ENCODE measurements at places on chromosomes 1 and 21.
A peak's percentile ranks its signal among the peaks of the same experiment; 100 is the strongest.

- no peak for DNase-seq
These were observed 122.8 kb downstream of the CRB1 start for GRCh38 chr1:197390856-197391255.

DNA sequence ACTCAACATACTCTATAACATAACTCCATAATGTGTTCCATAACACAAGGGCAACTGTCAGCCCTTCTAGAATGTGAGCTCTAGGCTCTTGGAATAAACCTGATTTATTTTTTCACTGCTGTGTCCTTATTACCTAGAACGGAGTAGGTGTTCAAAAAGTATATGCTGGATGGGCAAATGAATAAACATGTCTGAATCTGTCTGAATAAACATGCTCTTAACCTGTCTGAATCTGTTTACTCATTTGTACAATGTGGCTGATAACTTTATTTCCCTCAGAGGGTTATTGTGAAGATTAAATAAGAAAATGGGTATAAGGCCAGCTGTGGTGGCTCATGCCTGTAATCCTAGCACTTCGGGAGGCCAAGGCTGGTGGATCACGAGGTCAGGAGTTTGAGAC lies 42.3 kb downstream of the AZIN2 start:
- no peak for DNase-seq

DNA sequence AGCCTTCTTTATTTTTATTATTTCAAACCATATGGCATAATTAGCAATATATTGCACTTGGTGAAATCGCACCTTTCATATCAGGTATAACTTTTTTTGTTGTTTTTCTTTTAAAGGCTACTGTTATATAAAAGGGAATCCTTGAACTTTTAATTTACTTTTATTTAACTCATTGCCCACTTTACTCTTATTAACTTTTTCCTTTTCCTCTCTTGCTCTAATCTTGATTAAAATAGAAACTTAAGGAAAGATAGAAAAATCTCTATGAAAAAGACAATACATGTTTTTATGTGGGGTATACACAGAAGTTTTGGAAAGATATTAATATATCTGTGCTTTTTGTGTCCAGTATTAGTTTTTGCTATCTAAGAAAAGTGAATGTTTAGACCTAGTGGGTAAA lies 805.8 kb downstream of the USP25 start:
- no peak for DNase-seq

DNA sequence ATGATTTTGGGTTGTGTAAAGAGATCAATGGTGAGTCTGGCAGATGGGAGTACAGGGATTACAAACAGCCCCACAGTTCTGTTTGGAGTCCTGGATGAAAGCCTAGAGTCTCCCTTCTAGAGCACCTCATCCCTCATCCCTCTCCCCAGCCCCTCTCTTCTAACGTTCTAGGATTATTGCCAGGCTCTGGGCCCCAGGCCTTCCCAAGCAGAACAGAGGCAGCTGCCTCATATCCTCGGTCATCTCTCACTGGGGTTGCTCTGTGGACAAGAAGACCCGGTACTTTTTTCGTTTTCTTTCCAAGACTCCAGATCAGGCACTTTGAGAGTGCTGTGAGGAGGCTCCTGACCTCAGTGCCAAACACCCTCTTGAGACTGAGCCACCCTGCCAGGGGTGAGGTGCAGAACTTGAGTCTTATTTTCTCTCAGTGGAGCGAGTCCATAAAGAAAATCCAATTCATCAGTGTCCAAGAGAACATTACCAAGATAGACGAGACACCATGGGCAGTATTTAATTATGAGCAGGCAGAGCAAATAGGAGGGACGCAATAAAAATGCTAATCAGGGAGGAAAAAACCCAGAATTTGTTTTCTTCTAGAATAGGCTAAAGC lies 17.1 kb upstream of the KCND3 start:
- no peak for DNase-seq

GRCh38 chr1:236159704-236160539 lies 17.6 kb downstream of the GPR137B start:
- no peak for DNase-seq

- no peak for DNase-seq
These were observed 2.4 kb upstream of the SIM2 start for GRCh38 chr21:36696390-36697059.

GRCh38 chr1:26833432-26834405 lies 7.2 kb downstream of the ZDHHC18 start:
- no peak for DNase-seq

DNA sequence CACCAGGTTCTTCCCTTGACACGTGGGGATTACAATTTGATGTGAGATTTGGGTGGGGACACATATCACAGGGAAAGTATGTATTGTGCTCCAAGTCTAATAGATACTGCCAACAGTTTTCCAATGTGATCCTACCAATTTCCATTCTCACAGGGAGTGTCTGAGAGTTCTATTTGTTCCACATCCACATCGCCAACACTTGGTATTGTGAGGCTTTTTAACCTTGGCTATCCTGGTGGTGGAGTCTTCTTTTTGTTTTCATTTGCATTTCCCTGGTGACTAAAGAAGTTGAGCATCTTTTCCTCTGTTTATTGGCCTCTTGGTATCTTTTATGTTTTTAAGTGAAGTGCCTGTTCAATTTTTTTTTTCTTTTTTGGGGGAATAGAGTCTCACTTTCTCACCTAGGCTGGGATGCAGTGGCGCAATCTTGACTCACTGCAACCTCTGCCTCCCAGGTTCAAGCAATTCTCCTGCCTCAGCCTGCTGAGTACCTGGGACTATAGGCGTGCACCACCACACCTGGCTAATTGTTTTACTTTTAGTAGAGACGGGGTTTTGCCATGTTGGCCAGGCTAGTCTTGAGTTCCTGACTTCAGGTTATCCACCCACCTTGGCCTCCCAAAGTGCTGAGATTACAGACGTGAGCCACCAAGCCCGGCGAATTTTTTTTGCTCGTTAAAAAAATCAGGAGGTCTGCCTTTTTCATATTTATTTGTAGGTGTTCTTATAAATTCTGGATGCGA lies 15.9 kb upstream of the PADI1 start:
- DNase-seq = no peak

DNA sequence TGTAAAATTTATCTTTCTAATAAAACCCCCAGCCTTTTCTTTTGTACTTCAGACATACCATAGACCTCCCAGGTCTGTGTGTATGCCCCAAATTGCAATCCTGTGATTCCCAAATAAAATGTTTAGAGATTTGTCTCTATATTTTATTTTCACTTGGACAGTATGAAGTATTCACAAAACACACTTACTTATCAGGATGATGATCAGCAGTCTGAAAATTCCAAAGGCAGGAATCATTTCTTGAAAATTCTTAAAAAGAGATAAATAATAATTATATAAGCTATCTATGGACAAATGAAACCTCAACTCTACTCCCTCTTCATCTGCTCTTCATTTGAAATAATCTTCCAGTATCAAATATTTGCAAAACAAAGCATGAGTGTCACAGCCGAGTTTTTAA lies 11.6 kb upstream of the GJA9 start:
- DNase-seq = no peak

DNA sequence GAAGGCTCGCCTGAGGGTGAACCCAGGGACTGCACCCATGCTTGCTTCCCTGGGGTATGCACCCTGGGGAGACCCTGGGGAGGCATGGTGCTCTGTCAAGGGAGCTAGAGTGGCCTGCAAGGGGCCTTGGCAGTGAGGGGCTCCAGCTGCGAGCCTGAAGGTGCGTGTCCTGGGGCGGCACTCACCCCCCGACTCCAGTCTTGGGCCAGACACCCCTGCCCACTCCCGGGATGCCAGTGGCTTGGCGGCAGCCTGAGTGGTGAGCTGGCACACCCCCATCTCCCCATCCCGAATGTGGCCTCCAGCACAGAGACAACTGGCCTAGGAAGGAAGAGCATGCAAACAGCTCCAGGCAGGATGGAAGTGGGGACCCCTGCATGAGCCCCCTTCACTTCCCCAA lies 2.6 kb downstream of the SUMO3 start:
- no peak for DNase-seq

- DNase-seq = no peak
These were observed 40.1 kb downstream of the S100A10 start for GRCh38 chr1:151953409-151954094.

- DNase-seq = no peak
These were observed 27.3 kb downstream of the F11R start for GRCh38 chr1:160993544-160994193.

DNA sequence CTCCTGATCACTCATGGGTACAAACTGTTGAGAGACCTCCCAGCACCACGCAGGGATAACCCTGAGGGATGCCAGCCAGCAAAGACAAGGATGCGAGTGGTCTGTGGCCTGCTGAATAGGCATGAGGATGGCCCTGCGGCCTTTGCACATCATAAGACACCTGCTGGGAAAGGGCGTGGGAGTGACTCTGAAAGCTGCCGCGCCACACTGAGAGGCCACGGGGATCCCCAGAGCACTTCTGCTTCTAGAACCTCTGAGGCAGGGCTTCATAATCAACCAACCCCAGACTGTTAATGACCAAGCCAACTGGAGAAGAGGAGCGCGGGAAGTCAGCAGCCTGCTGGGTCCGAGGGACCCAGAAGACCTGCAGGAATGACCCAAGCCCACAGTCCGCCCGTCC lies 73.8 kb downstream of the SH3BGR start:
- DNase-seq = no peak

DNA sequence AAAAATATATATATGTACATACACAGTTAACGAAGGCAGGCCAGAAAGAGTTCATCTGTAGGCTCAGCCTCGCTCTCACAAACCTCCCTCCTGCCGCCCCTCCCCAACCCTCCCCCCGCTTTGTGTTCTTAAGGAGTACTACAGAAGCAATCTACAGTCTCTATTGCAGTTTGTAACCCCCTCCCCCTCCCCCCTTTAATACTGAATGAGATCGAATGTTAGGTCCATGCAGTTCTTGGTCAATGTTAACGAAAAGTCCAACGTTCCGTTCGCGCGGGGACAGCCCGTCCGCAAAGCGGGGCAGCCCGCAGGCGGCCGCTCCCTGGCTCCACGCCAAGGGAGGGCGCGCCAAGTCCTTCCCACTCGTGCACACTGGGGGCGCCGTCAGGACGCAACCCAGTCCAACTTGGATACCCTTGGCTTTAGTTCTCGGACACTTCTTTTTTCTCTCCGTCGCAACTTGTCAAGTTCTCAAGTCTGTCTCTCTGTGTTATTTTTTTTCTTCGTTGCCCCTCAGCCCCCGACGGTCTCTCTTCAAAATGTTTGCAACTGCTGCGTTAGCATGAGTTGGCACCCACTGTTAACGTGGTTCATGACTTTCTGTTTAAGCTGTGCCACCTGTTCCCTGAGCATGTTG lies 2.2 kb downstream of the JUN start:
- peak; percentile 68 for DNase-seq

DNA sequence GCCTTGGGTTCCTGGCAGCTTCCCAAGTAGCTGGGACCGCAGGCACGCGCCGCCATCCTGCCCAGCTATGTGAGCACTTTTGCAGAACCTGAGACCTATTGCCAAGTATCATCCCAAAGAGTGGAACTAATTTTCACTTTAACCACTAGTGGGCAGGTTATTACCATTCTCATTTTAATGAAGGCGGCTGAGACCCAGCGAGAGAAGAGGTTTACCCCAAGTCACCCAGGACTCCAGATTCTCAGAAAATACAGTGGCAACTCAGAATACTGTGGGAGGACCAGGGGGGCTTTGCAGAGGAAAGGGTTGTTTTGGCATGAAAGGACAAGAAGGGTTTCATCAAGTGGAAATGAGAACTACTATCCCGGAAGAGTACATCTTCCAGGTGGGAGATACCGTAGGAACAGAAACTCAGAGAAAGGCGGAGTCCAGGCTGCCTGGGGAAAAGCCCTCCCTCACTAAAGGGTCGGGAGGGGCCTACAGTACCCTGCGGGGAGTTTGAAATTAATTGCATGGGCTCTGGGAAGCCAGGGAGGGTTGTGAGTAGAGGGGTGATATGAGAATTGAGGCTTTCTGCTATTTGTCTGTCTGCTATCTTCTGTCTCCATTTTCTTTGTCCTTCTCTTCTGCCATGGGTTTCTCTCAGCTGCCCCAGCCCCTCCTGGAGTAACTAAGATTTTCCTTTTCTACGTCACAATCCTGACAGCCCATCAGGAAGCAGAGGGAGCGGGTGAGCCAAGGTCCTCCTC lies 7.2 kb upstream of the SEMA4A start:
- DNase-seq = peak; percentile 67

GRCh38 chr1:86381223-86381622 lies 14.9 kb downstream of the ODF2L start:
- no peak for DNase-seq

- peak; percentile 28 for DNase-seq
These were observed 156.5 kb downstream of the HLX start for GRCh38 chr1:221035662-221036153.

- DNase-seq = no peak
These were observed 33.2 kb upstream of the PDE4B start for GRCh38 chr1:65759516-65759915.

- no peak for DNase-seq
These were observed 78.6 kb upstream of the CSF3R start for GRCh38 chr1:36561361-36561724.

DNA sequence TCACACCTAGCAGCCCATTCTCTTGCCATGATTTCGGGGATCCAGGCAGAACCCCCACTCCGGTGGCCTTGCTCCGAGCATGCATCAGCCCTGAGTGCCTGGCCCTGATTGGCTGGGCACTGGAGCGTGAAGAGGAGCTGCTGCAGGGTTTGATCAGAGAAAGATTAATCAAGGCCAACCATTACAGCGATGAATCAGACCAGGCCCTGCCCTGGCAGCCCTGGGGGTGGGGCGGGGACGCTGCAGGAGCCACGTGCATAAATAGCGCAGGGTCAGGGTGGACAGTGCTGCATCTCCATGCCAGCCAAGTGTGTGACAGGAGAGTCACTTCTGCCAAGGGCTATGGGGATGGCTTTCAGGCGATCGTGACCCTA lies 3.4 kb upstream of the FAM131C start:
- no peak for DNase-seq

DNA sequence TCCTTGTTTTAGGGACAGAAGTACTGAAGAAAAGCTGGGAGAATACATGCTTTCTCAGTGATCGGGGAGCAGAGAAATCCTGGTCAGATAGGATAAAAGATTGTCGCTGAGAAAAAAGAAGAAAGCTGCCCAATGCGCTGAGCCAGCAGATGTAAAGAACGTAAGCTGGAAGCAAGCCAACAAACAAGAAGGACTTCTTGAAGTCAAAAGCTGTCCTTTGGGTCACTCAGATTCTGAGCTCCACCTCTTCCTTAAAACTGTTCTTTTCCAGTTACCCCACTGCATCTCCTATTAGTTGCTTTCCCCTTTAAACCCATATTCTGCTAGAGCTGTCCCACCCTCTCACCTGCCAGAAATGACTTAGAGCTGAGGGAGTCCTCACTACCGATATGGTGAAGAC lies 64.8 kb downstream of the GPR137B start:
- peak; percentile 45 for DNase-seq

- DNase-seq = no peak
These were observed 34.0 kb upstream of the BEND5 start for GRCh38 chr1:48810740-48811139.

- peak; percentile 63 for DNase-seq
These were observed 509 bp downstream of the GDAP2 start for GRCh38 chr1:117928881-117929342.

DNA sequence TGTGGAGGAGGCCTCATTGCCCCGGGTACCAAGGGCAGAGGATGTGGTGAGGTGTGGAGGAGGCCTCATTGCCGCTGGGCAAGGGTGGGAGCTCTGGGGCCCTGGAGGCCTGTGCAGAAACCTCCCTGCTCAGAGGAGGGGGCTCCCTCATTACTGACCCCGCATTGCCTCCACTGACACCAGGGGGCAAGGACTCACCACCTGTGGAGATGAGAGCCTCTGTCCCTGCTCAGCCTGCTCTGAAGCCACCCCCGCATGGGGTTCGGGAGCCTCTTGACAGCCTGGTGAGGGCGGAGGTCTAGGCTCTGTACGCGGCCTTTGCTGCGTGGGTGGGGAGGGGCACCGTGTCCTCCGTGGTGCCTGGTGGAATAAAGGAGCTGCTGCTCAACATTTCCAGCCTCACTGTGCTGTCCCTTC lies 95.0 kb upstream of the COL6A1 start:
- DNase-seq = no peak

All from K562 (cell line).